Activated naive CD8-positive, alpha-beta T cell treated with anti-CD3 and anti-CD28 coated beads, Interleukin-2, amount 10 ng/mL, durations not matched to agents 7 days and 5 days (primary cell): ENCODE measurements at places on chromosomes 7 and 10. TPM values are rescaled to one million over a fixed set of nuclear protein-coding genes. Genes with fewer than 3 reads are reported as not detected.

The TBXAS1 gene
- 3.0 TPM for total RNA-seq

- H3K4me1 ChIP-seq: no peaks in the 10 kb centered on the region
- no peak overlapping the region for H3K4me3 ChIP-seq
- H3K27me3 ChIP-seq: peaks cover 12% of the 10 kb centered on the region
- DNase-seq: no peak
- no peaks in the 10 kb centered on the region for H3K36me3 ChIP-seq
- H3K27ac ChIP-seq: peak overlapping the region; percentile 16
These were observed 219.7 kb upstream of the PRSS1 start for GRCh38 chr7:142529591-142529990.

DNA sequence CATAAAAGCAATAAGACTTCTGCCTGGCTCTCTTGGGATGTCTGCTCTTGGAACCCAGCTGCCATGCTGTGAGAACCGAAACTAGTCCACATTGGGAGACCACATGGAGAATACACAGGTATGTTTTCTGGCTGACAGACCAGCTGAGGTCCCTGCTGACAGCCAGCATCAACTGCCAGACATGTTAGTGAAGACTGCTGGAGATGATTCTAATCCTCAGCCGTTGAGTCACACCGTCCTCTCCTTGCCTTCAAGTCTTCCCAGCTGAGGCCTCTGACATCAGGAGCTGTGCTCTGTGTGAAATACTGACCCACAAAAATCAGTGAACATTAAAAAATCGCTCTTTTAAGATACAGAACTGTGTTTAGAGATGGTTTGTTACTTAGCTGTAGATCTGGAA is 36.9 kb upstream of the AGR2 start:
- no peaks in the 10 kb centered on the region for H3K4me1 ChIP-seq
- H3K27ac ChIP-seq: no peak overlapping the region
- no peaks in the 10 kb centered on the region for H3K36me3 ChIP-seq
- no peak for DNase-seq
- H3K27me3 ChIP-seq: peaks cover 20% of the 10 kb centered on the region

GRCh38 chr7:156999958-157000726 is 10.3 kb downstream of the MNX1 start:
- H3K4me3 ChIP-seq: peak overlapping the region; percentile 60
- no peaks in the 10 kb centered on the region for H3K36me3 ChIP-seq
- peaks cover 86% of the 10 kb centered on the region for H3K27me3 ChIP-seq

DNA sequence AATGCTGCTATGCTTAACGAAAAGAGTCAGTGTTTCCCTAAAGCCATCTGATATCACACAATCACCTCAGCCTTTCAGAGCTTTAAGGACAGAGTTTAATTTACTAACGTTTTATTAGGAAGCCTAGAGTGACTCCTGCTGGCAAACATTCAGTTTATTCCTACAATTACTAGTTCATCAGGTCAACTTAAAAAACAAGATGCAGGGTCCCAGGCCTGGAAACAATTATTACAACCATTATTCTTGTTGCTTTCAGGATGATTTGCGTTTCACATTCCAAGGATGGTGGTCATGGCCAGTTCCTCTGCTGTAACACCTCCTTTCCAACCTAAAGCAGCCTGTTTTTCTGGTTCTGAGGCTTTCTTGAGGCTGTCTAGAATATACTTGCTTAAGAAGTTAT is 1.5 kb upstream of the FAM53B start:
- H3K27ac ChIP-seq: no peak overlapping the region
- H3K36me3 ChIP-seq: peaks cover 5% of the 10 kb centered on the region
- DNase-seq: no peak
- peaks cover 7% of the 10 kb centered on the region for H3K27me3 ChIP-seq
- H3K4me3 ChIP-seq: no peak overlapping the region

DNA sequence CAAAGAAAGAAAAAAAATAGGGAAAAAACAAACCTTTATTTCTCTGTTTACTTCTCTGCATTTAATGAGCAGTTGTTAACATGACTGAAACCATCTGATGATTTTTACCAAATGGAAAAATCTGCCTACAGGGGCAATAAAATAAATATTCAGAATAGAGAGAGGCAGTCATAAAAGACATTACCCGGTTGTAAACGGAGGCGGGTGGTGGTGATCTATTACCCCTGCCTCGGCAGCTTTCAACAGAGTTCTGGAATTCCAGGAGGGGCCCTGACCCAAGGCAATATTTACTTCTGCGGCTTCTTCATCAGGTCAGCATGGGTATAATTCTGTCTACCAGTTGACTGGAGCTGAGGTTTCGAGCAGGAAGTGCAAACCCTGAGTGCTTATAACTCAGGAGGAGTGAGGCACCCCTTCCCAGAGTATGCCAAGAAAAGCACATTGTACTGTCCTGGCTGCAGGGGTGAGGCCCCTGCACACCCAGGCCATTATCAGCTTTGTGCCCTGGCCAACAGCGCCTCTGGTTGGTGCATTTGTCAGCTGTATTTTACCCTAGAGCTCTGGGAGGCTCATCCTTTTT is 8.2 kb upstream of the CXCL12 start:
- DNase-seq: no peak
- no peaks in the 10 kb centered on the region for H3K4me1 ChIP-seq
- no peak overlapping the region for H3K27ac ChIP-seq
- H3K4me3 ChIP-seq: no peak overlapping the region
- peaks cover 16% of the 10 kb centered on the region for H3K27me3 ChIP-seq

The ETV1 gene
- total RNA-seq: 0.44 TPM

The AEBP1 gene
- total RNA-seq: 22.0 TPM

The PNLIP gene
- total RNA-seq: not detected

The CCL26 gene
- total RNA-seq: not detected

The CYP2W1 gene
- total RNA-seq: not detected

DNA sequence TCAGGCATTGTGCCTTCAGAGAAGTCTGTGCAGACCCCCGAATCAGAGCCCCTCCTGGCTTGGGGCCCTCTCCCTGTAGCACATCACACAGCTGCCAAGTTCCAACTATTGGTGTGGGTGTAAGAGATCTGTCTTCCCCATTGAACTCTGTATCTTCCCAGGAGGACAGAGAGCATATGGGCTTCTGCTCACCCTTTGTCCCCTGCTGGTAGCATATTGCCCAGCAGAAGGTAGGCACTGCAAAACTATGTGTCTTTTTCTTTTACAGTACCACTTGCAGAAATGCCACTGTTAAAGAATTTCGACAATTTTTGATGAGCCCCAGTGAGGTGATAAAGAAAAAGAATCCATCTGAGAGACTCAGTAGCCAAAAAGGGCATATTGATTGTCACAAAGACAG is 59.6 kb downstream of the NPY start:
- no peaks in the 10 kb centered on the region for H3K27me3 ChIP-seq
- no peaks in the 10 kb centered on the region for H3K4me1 ChIP-seq
- H3K4me3 ChIP-seq: no peak overlapping the region

- no peak for DNase-seq
- peaks cover 4% of the 10 kb centered on the region for H3K27me3 ChIP-seq
- no peaks in the 10 kb centered on the region for H3K36me3 ChIP-seq
These were observed 240.0 kb upstream of the NFE2L3 start for GRCh38 chr7:25911738-25912607.

The AMZ1 gene
- total RNA-seq: 0.17 TPM

The SEMA3D gene
- not detected for total RNA-seq

DNA sequence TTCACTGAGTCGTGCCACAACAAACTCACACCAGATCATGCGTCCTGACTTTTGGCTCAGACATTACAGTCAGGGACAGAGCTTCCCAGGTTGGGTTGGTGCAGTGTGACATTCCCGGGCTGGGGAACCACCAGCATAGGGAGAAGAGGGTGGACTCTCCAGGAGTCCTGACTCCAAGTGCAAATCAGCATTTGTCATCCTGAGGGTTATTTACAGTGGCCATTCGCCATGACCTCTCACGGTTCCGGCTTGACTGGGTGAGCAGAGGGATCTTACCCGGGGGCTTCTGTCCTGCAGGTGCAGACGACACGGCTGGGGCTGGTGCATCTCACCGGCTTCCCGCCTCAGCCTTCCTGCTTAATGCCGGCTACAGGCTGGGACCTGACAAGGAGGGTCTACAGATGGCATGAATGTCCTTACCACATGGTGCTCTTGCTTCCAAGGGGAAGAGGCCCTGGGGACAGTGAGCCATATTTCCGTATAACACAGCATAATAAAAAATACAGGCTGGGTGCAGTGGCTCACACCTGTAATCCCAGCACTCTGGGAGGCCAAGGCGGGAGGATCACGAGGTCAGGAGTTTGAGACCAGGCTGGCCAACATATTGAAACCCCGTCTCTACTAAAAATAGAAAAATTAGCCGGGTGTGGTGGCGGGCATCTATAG is 12.5 kb upstream of the INTS1 start:
- no peak overlapping the region for H3K4me3 ChIP-seq
- no peak overlapping the region for H3K27ac ChIP-seq
- H3K4me1 ChIP-seq: peaks cover 9% of the 10 kb centered on the region
- no peak for DNase-seq

GRCh38 chr10:61758433-61758832 is 95.7 kb downstream of the CABCOCO1 start:
- H3K27ac ChIP-seq: no peak overlapping the region
- no peaks in the 10 kb centered on the region for H3K27me3 ChIP-seq
- no peak overlapping the region for H3K4me3 ChIP-seq
- no peaks in the 10 kb centered on the region for H3K4me1 ChIP-seq
- no peak for DNase-seq

GRCh38 chr10:89679986-89680385 is 21.4 kb upstream of the KIF20B start:
- no peaks in the 10 kb centered on the region for H3K4me1 ChIP-seq
- H3K27me3 ChIP-seq: peaks cover 29% of the 10 kb centered on the region
- no peak for DNase-seq
- H3K27ac ChIP-seq: no peak overlapping the region

- peaks cover 2% of the 10 kb centered on the region for H3K27me3 ChIP-seq
- peak overlapping the region; percentile 86 for H3K4me3 ChIP-seq
- no peak for DNase-seq
- peaks cover 28% of the 10 kb centered on the region for H3K4me1 ChIP-seq
- H3K36me3 ChIP-seq: peaks cover 17% of the 10 kb centered on the region
- H3K27ac ChIP-seq: peak overlapping the region; percentile 64
These were observed 1.1 kb downstream of the RSU1 start for GRCh38 chr10:16816171-16816570.

DNA sequence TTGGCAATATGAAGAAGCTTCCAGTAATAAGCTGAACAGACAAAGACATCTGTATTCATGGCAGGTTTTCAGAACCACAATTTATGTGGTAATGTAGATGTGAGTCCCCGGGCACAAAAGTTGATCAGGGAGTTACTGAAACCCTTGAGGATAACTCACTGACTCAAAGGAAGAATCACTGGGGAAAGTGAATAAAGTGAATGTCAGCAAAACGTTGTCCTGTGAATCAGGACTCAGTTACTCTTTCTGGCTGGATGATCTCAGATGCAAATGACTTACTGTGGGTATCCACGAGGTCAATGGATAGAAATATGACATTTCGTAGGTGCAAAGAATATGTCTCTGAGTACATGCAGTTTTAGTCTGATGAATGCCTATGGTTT is 172.8 kb upstream of the CTBP2 start:
- H3K4me1 ChIP-seq: no peaks in the 10 kb centered on the region
- no peak overlapping the region for H3K4me3 ChIP-seq
- no peak overlapping the region for H3K27ac ChIP-seq
- H3K36me3 ChIP-seq: no peaks in the 10 kb centered on the region
- H3K27me3 ChIP-seq: no peaks in the 10 kb centered on the region

The TSPAN12 gene
- not detected for total RNA-seq

The FXYD4 gene
- total RNA-seq: not detected

The MLXIPL gene
- not detected for total RNA-seq

The GJC3 gene
- not detected for total RNA-seq

DNA sequence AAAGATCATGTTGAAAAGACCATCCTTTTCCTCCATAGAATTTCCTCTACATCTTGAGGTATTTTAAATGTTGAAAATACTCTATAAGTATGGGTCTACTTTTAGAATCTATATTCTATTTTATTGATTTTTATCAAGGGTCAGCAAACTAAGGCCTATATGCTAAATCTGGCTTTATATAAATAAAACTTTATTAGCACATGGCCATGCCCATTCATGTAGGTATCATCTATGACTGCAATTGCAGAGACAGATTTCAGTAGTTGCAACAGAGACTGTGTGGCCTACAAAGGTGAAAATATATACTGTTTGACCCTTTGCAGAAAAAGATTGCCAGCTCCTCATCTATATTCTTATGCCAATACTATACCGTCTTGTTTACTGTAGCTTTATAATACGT is 72.7 kb downstream of the TAX1BP1 start:
- H3K27ac ChIP-seq: no peak overlapping the region
- H3K4me3 ChIP-seq: no peak overlapping the region
- no peaks in the 10 kb centered on the region for H3K27me3 ChIP-seq

The EN2 gene
- not detected for total RNA-seq

The MYH16 gene
- total RNA-seq: not detected

The FAM24B gene
- total RNA-seq: 19.1 TPM

The GSTO2 gene
- 1.4 TPM for total RNA-seq

- no peak overlapping the region for H3K27ac ChIP-seq
- no peak overlapping the region for H3K4me3 ChIP-seq
- H3K36me3 ChIP-seq: no peaks in the 10 kb centered on the region
These were observed 242.7 kb downstream of the FOXP2 start for GRCh38 chr7:114657279-114657678.

The SMKR1 gene
- total RNA-seq: 1.3 TPM

GRCh38 chr10:52111101-52111891 is 202.8 kb upstream of the DKK1 start:
- H3K4me1 ChIP-seq: no peaks in the 10 kb centered on the region
- no peak overlapping the region for H3K4me3 ChIP-seq
- no peaks in the 10 kb centered on the region for H3K36me3 ChIP-seq
